Cardiac ventricle fibroblast (primary cell): ENCODE measurements at places on chromosomes 16 and 17. TPM values are rescaled to one million over a fixed set of nuclear protein-coding genes. Genes with fewer than 3 reads are reported as not detected.

KRTAP4-4 gene
- not detected in 2 replicates for total RNA-seq

SLC6A4 gene
- 0.06 and 0.15 TPM in 2 replicates for total RNA-seq

ADCY7 gene
- total RNA-seq = 16.3 and 34.6 TPM in 2 replicates

CLDN9 gene
- total RNA-seq = not detected in 2 replicates

ITGAL gene
- total RNA-seq = not detected in 2 replicates

OTOP2 gene
- total RNA-seq = not detected in 2 replicates

MINK1 gene
- total RNA-seq = 19.1 and 33.9 TPM in 2 replicates

TAT gene
- total RNA-seq = not detected in 2 replicates

CHP2 gene
- not detected in 2 replicates for total RNA-seq

PIPOX gene
- total RNA-seq = 0.24 TPM in 1 of 2 replicates, not detected in the other

GUCY2D gene
- total RNA-seq = not detected in 2 replicates

C1QTNF8 gene
- total RNA-seq = not detected in 2 replicates

MT4 gene
- total RNA-seq = not detected in 2 replicates

ASIC2 gene
- not detected in 2 replicates for total RNA-seq

LITAFD gene
- total RNA-seq = not detected in 2 replicates

UMOD gene
- not detected in 2 replicates for total RNA-seq

SRSF2 gene
- total RNA-seq = 135 and 164 TPM in 2 replicates

PTX4 gene
- 0.37 TPM in 1 of 2 replicates, not detected in the other for total RNA-seq
